ENCODE measurements at places on chromosomes 11 and 22.

DNA sequence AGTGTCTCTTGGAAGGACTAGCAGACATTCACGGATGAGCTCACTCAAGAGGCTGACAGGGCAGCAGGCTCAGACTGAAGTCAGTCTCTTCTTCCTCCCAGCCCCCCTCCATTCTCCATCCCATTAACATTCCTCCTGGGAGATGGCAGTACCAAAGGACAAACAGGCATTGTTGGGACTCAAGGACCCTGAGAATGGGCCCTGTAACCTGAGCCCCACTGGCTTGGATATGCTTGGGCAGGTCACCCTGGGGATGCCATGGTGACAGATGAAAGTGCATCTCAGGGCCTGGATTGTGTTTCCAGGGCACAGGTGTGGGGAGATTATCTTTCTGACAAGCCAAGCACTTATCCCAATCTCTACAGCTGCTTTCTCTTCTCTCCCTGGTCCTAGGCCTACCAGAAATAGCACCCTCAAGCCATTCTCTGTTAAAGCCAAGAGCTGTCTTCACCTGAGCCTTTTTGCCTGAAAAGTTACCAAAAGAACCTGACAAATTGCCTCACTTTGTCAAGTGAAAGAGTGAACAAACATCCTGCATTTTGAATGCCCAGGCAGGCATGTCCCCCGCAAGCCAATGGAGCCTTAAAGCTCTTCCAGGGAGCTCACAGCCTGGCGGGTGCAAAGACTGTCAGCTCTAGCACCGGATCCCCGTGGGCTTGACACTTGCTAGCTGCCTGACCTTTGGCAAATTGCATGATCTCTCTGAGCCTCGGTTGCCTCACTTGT, 366.0 kb upstream of the NARS2 start:
- DNase-seq = peak; percentile 35

GRCh38 chr22:43376765-43377547, 33.8 kb upstream of the SCUBE1 start:
- no peak for DNase-seq

- DNase-seq = no peak
Observed at GRCh38 chr22:29032014-29032475, 29.6 kb downstream of the C22orf31 start.

DNA sequence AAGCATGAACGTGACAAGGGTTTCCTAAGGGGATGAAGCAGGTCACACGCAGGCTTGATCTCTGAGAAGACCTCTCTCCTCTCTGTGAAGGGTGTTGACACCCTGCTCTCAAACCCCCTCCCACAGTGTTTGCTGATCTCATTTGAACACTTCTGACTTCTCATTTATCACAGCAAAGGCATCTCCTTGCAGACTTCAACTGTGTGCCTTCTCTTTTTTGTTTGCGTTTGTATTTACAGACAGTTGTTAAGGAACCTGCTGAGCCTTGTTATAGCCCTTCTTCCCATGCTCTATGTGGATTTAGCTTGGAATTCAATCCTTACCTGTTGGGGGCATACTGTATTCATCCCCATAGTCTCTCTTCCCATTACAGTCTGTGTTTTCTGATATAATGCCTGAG, 206.5 kb downstream of the NELL1 start:
- DNase-seq = no peak

DNA sequence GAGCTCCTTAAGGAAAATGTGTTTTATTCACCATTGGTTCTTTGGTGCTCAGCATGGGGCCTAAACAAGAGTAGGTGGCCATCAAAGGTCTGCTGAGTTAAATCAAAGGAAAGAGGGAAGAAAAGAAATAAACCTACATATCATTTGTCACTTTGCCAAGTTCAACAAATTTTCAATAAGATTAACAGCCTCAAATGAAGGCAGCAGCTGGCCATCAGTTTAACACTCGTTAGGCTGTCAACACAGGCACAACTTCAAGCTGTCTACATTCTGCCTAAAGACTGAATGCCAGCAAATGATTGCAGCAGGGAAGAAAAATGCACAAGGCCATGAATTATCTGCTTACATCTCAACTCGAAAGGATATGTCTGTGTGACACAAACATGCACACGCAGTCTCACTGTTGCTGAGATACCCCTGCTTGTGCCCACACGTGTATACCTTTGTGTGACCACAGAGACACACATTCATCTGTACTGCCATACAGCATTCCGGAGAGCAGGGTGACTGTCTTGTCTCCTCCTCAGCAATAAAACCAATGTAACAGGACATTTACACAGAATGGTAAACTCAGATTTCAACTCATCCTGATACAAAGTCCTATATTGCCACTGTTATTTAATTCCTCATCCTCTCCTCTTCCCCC, 40.1 kb downstream of the TRIM66 start:
- DNase-seq = no peak

DNA sequence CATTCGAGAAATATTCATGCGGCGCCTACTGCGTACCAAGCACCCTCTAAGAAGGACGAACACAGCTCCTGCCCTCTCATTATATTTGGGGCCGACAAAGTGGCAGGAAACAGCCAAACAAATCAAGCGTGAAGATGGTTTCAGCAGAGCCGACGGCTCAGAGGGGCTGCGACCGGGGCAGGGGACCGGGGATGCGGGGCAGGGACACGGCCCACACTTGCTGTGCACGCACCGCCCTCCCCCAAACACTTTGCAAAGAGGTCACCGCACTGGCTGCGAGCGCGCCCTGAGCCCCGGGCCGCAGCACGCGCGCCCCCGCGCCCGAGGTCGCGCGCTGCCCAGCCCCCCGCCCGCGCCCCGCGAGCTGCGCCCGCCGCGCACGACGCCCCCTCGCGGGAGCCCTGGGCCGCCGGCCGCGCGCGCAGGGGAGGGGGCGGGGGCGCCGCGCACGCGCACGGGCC, 255 bp upstream of the SYNGR1 start:
- DNase-seq = peak; percentile 80

- DNase-seq = no peak
Observed at GRCh38 chr11:97622795-97623194, 1233.0 kb downstream of the JRKL start.

DNA sequence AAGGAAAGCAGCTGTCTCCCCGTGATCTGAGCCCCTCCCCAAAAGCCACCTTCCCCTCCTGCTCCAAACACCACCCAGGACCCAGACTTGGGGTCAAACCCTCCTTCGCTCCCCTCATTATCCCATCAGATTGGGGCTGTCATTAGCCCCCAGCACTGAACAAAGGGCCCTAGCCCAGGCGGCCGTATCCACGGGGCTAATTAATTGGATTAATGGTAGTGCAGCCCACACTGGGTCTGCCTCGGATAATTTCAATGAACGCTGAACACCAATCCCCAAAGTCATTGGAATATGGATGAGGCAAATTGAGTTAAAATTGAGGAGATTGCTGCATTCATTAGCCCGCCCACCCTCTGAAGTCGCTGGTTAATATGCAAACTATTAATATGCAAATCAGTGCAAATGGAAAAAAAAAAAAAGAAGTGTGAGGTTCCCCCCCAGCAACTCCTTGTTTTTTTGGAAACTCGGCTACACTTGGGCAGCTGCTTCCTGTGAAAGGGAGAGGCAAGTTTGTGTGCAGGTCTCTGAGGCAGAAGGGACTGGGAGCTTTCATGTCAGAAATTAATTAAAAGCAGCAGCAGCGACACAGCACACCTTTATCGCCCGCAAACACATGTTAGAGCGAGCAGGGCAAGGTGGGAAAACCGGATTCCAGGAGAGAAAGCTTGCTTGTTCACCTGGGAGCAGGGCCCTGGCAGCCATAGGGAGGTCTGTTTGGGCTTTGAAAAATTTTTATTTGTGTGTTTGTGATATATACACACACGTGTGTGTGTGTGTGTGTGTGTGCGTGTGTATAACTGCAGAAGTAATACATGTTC, 517.8 kb downstream of the MIAT start:
- DNase-seq = no peak

GRCh38 chr11:86698639-86699038, 26.2 kb upstream of the ME3 start:
- DNase-seq = no peak

- peak; percentile 55 for DNase-seq
Observed at GRCh38 chr11:99987821-99988470, 699.1 kb upstream of the ARHGAP42 start.

DNA sequence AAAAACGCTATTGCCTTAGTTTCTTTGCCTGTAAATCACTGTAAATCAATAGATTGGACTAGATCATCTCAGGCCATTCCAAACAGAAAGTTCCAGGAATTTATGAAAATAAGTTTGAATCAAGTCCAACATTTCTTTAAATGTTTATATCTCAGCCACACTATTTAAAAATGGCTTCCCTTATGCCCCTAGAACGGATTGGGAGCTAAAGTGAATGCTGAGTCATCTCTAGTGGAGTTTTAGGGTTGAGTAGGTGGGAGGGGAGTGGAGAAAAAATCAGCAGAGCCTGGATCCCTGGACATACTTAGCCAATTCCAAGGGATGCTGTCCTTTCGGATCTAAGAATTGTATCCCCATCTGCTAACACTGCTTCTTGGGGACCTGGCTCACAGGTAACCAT, 48.6 kb downstream of the EHF start:
- DNase-seq = no peak

GRCh38 chr11:62273789-62274275, 3.9 kb downstream of the SCGB2A2 start:
- DNase-seq = no peak

- DNase-seq = peak; percentile 82
Observed at GRCh38 chr11:99370549-99371216, 349.9 kb downstream of the CNTN5 start.

GRCh38 chr11:28887681-28888080, 779.5 kb downstream of the METTL15 start:
- no peak for DNase-seq

GRCh38 chr22:36763576-36763975, 12.3 kb downstream of the IFT27 start:
- DNase-seq = no peak

GRCh38 chr11:70271649-70271953, 1.1 kb downstream of the PPFIA1 start:
- no peak for DNase-seq

DNA sequence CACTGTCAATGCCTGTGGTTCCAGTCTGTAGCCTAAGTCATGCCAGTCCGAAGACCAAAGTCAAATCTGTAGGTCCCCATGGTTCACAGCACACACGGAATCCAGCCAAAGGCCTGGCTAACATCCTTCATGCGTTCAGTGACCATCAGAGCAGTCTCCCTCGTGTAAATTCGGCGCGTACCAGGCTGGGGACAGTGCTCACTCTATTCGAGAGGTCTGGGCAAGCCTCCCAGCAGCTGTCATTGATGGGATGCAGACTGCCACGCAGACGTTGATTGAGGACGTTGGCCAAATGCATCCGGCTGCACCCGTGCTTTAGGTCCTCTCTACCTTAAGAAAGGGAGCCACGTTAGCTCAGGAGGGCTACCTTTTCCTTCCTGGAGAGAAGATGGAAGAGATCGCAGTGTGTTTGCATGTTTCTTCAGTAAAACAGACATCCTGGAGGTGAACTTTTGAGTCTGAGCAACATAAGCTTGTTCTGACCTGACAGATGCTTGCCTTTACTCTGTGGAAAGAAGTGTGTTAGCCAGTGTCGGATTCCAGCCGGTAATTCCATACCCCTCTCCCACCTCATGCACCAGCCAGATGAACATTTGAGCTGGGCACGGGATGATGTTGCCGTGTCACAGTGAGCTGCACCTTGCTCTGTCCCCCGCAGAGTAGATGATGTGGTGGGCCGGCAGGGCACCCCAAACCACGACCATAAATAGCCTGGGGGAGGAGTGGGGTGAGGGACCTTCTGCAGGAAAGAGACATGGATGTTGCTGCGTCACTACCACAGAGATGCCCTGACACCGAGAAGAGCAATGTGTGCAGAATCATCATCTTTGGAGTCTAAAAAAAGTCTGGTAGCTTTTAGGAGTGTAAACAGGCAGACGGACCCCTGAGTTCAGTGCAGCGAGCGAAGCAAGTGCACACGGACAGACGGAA, 12.2 kb downstream of the CTTN start:
- no peak for DNase-seq

DNA sequence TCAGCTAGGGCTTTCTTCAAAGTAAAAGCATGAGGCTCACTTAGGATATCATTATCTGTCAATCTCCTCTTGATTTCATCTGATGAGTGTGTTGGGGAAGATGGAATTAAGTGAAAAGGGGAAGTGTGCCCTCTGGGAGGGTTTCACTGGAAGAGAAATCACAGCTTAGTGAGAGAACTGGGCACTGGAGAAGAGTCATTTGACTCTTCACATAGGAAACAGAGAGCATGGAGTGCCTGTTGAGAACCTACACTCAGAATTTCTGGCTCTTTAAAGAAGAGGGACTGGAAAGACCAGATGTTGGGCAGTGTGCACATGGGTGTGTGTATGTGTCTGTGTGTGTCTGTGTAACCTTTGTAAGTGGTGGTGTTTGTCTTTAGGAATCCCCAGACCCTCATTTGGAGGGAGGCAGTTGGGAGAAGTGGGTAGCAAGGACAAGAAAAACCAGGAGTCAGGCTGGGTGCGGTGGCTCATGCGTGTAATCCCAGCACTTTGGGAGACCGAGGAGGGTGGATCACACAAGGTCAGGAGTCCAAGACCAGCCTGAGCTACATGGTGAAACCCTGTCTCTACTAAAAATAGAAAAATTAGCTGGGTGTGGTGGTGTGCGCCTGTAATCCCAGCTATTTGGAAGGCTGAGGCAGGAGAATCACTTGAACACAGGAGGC, 10.0 kb downstream of the STX3 start:
- DNase-seq = peak; percentile 24

- DNase-seq = no peak
Observed at GRCh38 chr22:50104141-50104544, 14.3 kb downstream of the MOV10L1 start.

GRCh38 chr11:64268025-64268892, 16.2 kb downstream of the BAD start:
- peak; percentile 59 for DNase-seq

DNA sequence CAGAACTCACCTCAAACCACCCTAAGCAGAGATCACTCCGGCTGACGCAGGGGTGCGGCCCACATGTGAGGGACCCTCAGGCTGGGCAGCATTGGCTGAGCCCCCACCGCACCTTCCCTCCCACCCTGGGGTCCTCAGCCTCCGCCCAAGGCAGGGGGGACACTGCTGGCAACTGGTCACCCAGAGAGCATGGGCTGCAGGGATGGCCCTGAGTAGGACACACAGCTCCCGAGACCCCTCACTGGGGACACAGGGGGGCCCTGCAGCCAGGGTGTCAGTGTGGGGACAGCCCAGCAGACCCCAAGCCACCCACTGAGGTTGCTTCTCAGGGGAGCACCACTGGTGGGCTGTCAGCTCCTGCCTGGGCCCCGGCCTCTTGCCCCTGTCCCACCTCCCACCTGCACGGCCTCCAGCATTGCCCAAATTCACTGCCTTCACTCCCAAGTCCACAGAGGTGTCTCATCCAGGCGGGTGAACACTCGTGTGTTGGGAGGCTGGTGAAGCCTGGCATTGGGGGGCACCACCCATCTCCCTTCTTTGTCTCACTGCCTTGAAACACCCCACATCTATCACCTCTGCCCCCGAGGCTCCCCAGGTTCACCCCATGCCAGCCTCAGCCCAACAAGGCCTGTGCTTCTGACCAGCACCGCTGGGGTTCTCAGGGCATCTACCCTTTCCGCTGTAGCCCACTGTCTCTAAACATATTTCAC, 4.7 kb downstream of the C11orf21 start:
- no peak for DNase-seq

DNA sequence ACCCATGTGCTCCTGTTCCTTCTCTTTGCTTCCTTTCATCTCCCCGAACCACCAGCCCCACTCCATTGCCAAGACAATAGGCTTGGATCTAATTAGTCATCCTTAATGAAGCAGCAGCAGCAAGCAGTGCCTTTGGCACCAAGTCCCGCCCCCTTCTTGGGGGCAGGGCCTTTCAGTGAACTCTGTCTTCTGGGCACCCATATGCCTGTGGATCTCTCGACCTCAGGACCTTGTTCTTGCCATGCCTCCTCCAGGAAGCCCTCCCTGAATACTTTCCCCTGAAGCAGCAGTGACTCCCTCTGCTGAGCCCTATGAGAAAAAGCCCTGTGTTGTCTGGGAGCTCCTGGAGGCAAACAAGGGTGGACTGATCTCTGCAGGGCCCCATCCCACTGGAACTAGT, 32.1 kb downstream of the ARHGEF17 start:
- no peak for DNase-seq

Measured in muscle of leg (tissue), 16 donors.